KBM-7 (cell line): ENCODE measurements at places on chromosomes 7 and 10.

DNA sequence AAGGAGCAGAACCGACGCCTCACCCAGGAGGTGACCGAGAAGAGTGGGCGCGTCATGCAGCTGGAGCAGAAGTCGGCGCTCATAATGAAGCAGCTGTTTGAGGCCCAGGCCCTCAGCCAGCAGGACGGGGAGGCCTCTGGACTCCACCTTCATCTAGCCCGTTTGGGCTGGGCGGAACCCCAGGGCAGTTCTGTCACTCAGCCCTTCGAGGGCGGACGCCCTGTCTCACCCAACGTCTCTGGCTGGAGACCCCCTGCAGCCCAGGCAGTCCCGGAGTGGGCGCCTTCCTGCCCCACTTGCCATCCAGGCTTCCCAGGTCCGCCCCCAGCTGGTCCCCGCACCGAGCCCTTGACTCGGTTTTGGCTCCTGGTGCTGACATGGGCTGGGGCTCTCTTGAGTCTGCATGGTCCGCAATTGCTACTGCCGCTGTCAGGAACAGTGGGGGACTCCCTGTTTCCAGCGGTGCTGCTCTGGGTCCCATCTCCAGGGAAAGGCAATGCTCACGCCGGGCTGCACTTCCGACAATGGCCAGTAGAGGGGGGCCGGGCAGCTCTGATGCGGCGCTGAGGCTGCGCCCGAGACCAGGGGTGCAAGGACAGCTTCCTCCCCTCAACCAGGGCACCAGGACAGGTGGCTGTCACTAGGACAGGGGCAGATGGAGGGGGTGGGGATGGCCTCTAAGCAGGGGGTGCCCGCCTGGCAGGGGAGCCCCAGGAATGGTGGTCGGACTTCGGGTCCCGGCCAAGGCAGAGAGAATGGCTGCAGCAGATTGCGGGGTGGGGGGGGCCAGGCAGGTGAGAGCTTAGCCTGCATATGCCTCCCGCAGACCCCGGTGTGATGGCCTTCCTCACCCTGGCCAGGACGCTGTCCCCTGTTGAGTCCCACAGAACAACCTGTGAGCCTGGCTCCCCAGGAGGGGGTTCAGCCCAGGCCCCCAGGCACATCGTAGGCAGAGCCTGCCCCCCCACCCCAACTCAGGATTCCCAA is 71.2 kb upstream of the KCTD7 start:
- peak; percentile 47 for DNase-seq

GRCh38 chr10:7480742-7481367 is 70.0 kb upstream of the SFMBT2 start:
- DNase-seq: peak; percentile 43

GRCh38 chr7:132410385-132410784 is 165.9 kb downstream of the PLXNA4 start:
- DNase-seq: no peak

DNA sequence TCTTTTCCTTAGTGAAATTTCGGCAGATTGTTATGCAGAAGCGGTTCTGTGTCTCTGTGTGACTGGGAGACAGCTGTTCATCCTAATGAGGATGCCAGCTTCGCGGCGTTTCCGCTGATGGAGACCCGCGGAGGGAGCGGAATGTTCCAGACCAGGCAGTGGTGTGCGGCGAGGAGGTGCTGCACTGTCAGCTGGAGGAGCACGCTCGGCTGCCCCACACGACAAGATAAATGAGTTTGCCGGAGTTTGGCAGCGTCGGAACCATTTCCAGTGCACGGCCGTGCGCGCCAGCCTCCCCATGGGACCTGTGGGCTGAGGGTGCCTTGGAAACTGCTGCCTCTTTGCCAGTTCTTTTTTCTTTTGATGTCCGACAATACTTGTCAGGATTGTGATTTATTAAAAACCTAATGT is 64.6 kb downstream of the WDR37 start:
- DNase-seq: no peak

DNA sequence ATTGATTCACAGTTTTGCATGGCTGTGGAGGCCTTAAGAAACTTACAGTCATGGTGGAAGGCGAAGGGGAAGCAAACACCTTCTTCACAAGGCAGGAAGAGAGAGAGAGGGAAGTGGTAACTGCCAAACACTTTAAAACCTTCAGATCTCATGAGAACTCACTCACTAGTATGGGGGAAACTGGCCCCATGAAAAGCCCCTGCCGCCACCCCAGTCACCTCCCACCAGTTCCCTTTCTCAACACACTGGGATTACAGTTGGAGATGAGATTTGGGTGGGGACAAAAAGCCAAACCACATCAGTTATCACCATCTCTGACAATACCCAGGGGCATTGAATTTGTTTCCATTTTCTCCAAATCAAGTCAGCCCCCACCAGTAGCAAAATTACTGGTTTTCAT is 740.4 kb downstream of the GATA3 start:
- DNase-seq: no peak

DNA sequence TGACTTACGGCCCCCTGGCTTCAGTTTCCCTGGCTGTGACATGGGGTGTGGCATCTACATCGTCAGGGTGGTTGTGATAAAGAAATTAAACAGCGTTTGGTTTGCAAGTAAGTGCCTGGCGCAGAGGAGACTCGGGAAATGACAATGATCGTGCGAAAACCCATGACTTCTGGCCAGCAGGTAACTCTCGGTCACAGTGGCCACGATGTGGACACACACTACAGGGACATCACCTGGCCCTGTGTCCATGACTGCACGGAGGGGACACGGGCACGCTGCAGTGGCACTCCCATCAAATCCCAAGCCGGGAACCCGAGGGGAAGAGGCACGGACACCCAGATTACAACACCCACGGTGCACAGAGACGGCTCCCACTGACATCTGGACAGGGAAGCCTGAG is 28.7 kb downstream of the PAPOLB start:
- DNase-seq: no peak
